Stimulated activated CD4-positive, alpha-beta T cell treated with anti-CD3 and anti-CD28 coated beads, TNF-alpha, amount 100 ng/mL, for 1 hour (primary cell): ENCODE measurements at places on chromosomes 6 and 20.

DNA sequence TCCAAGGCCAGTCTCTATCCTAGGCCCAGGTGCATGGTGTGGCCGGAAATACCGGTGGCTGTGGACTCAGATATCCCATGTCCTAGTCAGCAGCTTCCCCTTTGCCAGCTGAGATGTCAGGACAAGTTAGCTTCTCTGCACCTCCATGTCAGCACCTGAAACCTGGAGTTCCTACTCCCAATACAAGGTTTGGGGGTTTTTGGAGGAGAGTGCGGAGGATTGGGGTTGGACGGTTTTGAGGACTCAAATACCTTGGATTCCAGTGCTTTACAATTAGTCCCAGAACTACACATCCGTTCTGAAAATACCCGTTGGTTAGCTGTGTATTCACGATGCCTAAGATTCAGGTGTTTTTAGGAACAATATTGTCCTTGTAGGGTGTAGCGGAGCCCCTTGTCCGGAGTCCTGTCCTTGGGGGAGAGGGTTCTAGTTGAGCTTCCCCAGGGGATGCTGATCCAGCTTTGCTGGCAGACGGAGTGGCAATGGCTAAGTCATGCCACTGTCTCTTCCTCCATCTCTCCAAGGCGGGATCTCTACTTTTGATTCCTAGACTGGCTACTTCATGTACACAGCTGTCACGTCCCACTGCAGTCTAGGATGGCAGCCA is 45.0 kb downstream of the ADNP start:
- DNase-seq = no peak

- DNase-seq = no peak
Observed at GRCh38 chr6:110334423-110335180, 23.5 kb downstream of the METTL24 start.

- no peak for DNase-seq
Observed at GRCh38 chr20:34369265-34369664, 6.2 kb downstream of the ITCH start.

DNA sequence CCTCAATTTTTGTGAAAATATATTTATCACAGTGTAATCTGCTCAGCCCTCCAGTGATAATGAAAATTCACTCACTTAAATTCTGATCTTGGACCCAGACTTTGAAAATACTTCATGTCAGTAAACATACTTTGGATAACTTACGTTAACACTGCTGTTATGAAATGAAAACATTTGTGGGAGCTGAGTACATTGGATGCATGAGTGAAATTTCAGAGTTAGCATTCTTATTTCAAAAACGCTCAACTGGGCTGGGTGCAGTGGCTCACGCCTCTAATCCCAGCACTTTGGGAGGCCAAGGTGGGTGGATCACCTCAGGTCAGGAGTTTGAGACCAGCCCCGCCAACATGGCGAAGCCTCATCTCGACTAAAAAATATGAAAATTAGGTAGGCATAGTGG is 196.4 kb downstream of the UTRN start:
- no peak for DNase-seq

DNA sequence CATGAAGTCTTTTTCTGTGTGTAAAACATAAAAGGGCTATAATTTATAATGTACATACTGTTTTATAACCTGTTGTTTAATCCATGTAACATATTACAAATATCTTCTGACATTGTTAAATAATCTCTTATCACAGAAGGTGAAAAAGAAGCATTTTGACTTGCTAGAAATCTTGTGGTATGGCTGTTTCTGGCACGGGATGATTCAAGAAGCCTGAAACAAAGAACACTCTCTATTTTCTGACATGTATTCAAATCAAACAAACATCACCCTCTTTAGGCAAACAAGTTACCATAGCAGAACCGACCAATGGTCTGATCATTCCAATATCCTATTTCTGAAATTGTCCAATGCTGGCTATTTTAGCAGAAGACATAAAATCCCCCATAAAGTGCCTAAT is 55.4 kb downstream of the HS3ST5 start:
- no peak for DNase-seq

- DNase-seq = no peak
Observed at GRCh38 chr6:49001856-49002541, 461.1 kb downstream of the MMUT start.

DNA sequence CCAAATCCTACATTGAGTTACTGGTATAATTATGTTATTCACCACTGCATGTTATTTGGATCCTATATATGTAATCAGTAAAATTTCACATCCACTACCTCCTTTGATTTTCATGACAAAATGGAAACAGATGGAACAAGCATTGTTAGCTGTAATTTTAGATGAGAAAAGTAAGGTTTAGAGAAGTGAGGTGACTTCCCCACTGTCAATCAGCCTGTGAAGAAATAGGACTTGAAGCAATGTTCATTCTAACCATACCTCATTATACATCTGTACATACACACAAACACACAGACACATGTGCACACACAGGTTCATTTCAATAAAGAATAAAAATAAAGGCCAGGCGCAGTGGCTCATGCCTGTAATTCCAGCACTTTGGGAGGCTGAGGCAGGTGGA is 23.7 kb upstream of the QKI start:
- DNase-seq = no peak

GRCh38 chr20:19858466-19859371 is 100.7 kb downstream of the RIN2 start:
- no peak for DNase-seq

DNA sequence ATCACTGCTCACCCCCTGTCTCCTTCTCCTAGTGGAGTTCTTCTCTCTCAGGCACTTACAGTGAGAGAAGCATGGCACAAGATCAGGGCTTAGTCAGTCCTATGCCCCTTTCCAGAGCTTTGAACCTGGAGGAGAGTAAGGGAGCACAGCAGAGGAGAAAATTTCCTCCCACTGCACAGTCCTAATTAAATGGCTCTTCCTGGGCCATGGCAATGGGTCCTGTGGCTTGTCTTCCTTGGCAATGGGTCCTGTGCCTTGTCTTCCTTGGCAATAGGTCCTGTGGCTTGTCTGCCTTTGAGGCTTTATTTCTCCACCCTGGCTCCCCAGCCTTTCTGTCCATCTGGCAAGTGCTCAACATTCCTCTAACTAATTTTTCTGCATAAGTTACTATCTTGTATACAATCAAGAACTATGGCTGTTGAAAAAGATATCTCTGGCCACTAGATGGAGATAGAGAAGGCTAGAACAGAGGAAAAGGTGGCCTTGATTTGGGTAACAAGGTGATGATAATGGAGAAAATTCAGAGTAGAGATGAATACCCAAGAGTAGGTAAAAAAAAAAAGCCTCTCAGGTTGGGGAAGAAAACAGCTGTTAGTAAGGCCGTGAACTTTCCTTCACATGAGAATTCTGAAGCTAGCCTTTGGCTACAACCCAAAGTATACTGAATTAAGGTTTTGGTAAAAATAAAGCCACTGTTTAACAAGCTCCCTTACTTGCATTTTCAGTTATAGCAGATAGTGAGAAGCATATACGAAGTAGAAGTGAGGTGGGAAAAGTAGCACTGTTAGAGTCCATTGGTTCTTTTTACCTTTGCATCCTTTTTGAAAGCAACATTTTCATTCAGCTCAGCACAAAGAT is 504.9 kb downstream of the DOK5 start:
- no peak for DNase-seq

DNA sequence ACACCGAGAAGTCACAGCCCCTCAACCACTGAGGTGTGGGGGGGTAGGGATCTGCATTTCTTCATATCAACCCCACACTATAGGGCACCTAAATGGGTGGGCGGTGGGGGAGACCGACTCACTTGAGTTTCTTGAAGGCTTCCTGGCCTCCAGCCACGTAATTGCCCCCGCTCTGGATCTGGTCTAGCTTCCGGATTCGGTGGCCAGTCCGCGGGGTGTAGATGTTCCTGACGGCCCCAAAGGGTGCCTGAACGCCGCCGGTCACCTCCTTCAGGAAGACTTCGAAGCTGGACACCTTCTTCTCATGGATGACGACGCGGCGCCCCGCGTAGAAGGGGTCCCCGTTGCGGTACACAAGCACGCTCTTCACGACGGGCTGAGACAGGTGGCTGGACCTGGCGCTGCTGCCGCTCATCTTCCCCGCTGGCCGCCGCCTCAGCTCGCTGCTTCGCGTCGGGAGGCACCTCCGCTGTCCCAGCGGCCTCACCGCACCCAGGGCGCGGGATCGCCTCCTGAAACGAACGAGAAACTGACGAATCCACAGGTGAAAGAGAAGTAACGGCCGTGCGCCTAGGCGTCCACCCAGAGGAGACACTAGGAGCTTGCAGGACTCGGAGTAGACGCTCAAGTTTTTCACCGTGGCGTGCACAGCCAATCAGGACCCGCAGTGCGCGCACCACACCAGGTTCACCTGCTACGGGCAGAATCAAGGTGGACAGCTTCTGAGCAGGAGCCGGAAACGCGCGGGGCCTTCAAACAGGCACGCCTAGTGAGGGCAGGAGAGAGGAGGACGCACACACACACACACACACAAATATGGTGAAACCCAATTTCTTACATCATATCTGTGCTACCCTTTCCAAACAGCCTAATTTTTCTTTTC is at the start of gene DCDC2:
DCDC2 (minus strand) TSS at position 724 of the 883 bp plus-strand sequence; CDS start at position 415, 309 bp downstream.
- DNase-seq = peak; percentile 8

DNA sequence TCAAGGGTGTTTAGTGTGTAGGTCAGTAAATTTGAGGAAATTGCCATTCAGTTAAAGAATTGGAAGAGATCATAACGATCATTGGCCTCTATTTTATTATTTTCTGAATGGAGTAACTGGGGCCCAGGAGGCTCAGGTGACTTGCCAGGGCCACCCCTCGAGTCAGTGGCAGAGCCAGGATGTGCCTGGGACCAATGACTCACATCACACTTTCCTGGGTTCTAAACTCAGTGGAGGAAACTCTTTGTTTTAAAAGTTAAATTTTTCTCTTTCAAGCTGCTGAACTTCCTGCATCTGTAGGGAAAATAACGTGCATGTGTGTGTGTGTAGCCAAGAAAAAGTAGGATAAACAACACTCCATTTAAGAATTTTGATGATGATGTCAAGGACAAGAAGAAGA is 135.5 kb downstream of the MYLK4 start:
- DNase-seq = no peak

- DNase-seq = no peak
Observed at GRCh38 chr6:28979679-28980078, 25.4 kb downstream of the ZNF311 start.

GRCh38 chr6:31597006-31597405 is 4.2 kb upstream of the NCR3 start:
- DNase-seq = no peak

GRCh38 chr6:25002326-25003091 is 66.7 kb upstream of the RIPOR2 start:
- no peak for DNase-seq

GRCh38 chr20:25453035-25453810 is 45.8 kb downstream of the GINS1 start:
- DNase-seq = no peak

GRCh38 chr6:19754686-19755085 is 82.5 kb upstream of the ID4 start:
- no peak for DNase-seq

GRCh38 chr6:16544006-16544405 is 217.3 kb downstream of the ATXN1 start:
- no peak for DNase-seq

DNA sequence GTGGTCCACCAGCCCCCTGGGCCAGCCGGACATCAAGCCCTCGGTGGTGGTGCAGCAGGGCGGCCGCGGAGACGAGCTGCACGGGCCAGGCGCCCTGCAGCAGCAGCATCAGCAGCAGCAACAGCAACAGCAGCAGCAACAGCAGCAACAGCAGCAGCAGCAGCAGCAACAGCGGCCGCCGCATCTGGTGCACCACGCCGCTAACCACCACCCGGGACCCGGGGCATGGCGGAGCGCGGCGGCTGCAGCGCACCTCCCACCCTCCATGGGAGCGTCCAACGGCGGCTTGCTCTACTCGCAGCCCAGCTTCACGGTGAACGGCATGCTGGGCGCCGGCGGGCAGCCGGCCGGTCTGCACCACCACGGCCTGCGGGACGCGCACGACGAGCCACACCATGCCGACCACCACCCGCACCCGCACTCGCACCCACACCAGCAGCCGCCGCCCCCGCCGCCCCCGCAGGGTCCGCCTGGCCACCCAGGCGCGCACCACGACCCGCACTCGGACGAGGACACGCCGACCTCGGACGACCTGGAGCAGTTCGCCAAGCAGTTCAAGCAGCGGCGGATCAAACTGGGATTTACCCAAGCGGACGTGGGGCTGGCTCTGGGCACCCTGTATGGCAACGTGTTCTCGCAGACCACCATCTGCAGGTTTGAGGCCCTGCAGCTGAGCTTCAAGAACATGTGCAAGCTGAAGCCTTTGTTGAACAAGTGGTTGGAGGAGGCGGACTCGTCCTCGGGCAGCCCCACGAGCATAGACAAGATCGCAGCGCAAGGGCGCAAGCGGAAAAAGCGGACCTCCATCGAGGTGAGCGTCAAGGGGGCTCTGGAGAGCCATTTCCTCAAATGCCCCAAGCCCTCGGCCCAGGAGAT is 1.0 kb downstream of the POU3F2 start:
- DNase-seq = no peak

DNA sequence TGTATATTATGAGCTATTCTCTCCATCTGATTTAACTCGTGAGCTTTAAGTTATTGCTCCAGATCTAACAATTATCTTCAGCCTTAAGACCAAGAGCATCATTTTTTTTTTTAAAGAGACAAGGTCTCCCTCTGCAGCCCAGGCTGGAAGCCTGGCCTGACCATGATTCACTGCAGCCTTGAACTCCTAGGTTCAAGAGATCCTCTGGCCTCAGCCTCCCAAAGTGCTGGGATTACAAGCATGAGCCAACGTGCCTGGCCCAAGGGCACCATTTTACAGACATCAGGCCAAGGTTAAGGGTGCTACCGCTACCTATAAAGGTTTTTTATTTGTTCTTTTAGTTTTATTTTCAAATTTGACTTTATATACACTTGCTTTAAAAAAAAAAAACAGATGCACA is 2.3 kb downstream of the SUPT3H start:
- DNase-seq = no peak

DNA sequence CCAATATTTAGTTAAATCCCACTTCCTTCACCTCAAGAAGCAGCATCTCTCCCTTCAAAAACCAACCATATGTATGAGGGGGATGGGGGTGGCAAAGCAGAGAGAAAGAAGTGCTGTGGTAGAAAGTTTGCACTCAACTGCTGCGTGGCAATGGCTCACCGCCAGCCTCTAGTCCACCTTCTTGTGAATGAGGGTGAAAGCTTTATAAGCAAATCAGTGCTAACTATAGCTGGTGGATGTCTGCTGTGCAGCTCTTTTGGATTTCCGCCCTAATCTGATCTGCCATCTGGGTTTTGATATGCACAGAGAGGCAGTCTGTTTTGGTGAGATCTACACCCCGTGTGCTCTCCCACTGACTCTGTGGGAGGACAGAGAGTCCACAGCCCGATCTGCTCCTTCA is 281.2 kb upstream of the SUPT3H start:
- no peak for DNase-seq

DNA sequence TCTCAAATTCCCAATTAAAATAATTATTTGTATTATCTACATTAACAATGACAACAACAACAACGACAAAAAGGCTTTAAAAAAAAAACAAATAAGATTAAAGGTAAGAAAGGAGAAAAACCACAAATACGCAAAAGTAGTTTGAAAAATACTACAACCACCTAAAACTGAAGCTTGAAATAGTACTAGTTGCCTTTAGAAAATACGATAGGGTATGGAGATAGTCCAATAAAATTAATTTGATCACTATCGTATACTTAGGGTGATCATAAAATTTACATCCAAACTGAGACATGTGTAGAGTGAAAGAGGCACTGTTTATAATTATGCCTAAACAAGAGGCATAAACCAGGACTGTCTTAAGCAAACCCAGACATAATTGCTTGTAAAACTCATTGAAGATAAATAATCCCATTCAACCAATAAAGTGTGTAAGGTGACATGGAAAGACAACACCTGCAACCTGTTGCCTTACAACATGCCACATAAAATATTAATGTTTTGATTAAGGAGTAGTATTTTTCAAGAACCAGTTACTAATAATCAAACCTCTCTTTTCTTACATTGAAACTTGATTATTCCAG is 22.7 kb downstream of the REPS1 start:
- no peak for DNase-seq
